ENCODE measurements at places on chromosomes 13 and 19.

GRCh38 chr13:110289661-110290060 is 17.3 kb downstream of the COL4A1 start:
- no peak for DNase-seq

- no peak for DNase-seq
These were observed 2545.3 kb downstream of the PCDH9 start for GRCh38 chr13:64684685-64685431.

DNA sequence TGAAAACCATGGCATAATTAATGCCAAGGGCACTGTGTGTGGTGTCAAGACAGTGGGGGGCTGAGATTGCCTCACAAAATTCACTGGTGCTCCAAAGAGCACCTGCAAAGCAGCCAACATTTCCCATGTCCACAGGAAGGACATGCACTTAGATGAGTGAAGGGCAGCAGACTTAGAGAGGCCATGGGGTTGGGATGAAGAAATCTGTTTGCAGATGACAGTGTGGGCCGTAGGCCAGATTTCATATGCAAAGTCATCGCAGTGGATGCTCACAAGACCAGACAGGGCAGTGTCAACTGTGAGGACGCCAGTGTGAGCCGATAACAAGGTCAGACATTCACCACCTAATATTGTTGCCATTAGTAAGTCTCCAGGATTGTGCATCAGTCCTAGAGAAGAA is 773.4 kb downstream of the EFNB2 start:
- DNase-seq, result no peak

DNA sequence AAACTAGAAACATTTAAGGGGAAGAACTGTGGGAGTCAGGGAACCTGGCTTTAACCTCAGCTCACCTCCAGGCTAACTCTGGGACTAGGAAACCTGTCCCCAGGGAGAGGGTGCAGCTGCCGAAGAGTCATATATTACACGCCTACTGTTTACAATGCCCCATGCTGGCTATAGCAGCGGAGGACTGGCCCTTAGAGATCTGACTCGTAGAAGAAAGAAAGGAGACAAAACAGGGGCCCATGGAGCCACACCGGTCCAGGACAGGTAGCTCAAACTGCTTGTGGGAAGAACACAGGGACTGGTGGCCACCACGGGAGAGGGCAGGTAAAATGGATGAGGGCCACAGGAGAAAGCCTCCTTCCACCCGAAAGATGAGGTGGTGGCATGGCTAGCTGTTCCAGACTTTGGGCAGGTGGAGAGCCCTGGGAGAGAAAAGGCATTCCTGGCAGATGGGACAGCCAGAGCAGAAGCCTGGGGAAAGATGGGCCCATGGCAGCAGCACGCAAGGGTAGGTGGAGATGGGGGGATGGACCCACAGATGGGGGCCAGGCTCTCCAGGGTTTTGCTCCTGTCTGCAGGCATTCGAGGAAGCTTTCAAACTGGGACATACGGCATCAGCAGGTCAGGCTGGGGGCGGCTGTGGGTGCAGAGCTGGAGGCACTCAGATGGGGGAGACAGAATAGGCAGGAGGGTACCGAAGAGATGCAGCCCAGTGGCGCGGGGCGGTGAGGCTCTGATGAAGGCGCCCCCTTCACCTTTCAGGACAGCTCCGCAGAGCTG is 69.5 kb downstream of the LATS2 start:
- DNase-seq, result no peak

DNA sequence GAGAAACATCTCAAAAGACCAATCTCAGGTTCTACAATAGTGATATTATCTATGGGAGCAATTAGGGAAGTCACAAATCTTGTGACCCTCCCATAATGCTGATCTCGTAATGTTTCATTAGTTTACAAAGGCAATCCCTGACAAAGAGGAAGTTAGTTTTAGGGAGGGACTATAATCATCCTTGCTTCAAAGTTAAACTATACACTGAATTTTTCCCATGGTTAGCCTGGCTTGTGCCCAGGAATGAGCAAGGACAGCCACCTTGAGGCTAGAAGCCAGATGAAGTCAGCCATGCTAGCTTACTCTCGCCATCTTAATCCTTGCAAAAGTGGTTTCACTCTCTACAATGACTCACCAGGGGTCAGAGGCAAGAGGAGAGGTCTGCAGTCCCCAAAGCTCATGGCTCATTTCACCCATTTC is 5.4 kb downstream of the CEACAM3 start:
- no peak for DNase-seq

DNA sequence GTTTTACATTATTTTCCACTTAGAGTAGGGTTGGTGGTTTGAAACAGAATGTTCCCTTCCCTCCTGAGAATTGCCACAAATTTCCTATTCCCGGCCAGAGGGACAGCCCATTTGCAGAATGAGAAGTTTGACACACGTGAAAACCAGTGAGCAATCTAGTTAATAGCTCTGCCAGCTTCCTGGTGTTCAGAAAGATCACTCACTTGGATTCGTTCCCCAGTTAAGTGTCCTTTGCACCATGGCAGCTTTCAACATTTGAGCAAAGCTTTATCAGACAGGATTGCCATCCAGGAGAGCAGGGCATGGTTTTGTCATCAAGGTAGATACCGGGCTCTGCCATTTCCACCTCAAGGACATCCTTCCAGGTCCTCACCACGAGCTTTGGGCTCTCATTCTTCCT is 28.2 kb downstream of the RASL11A start:
- DNase-seq, result no peak

- no peak for DNase-seq
These were observed 36.8 kb upstream of the ATP11A start for GRCh38 chr13:112653071-112653470.

DNA sequence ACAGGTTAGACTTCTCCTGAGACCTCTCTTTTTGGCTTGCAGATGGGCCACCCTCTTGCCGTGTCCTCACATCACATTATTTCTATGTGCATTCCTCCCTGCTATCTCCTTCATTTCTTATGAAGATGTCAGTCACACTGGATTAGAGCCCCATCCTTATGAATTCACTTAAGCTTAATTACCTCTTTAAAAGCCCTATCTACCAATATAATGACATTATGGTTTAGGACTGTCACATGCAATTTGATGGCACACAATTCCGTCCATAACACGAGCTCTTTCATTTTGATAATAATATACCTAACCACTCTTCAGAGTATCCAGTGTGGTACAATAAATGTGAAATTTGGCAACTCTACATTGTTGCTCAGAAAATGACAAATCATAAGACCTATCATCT is 1037.3 kb downstream of the DIAPH3 start:
- DNase-seq, result no peak

GRCh38 chr19:12975221-12975741 is 5.9 kb downstream of the DAND5 start:
- DNase-seq, result no peak

GRCh38 chr13:44058624-44059215 is 179.0 kb downstream of the LACC1 start:
- DNase-seq, result no peak

GRCh38 chr19:42697884-42698283 is 42.4 kb downstream of the PSG3 start:
- no peak for DNase-seq

- no peak for DNase-seq
These were observed 6.9 kb downstream of the UPK1A start for GRCh38 chr19:35673121-35673804.

DNA sequence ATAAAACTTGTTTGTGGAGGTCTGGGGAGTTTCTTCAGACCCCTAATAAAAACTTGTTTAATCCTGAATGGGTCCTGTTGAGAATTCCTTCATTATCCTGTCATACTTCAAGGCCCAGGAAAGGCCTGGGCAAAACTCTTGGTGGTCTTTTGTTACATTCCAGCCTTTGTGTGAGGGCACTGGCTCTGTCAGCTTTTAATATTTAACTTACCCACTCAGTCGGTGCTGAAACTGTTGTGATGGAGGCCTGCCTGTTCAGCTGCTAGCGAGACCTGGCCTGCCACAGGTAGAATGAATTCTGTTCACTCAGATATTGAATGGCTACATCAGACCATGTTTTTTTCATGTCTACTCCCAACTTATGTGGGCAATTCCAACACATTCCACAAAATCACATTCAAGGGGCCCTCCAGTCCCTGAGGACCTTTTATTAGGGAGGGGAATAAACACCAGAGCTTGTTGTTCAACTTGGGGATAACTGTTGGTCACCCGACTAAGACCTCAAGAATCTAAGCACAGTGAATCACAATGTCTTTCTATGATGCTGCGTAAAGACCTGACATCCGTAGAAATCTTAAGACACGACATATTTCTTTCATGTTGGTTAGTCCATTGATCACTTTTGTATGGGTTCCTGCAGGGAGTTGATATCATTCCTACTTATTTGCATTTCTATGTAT is 12.5 kb downstream of the NLRP8 start:
- no peak for DNase-seq

GRCh38 chr13:108408672-108409071 is 139.2 kb downstream of the TNFSF13B start:
- no peak for DNase-seq

- no peak for DNase-seq
These were observed 398.9 kb downstream of the GPC6 start for GRCh38 chr13:93625536-93625935.

- DNase-seq, result no peak
These were observed 5.7 kb upstream of the PPP6R1 start for GRCh38 chr19:55264531-55264930.

DNA sequence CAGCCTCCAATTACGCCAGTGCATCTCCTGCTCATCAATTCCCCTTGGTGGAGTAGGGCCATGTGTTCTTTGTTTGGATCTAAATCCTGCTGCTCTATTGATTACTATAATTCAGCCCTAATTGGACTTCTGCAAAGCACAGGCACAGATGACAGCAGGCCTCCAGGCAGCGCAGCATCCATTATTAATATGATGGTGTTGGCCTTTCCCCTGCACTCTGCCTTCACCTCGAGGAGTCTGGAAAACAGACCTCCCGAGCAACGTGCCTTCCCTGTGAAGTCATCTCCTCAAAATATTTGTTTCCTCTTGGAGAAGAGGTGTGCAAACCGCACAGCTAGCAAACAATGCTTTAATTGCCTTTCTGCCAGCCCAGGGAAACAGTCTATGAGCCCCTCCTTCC is 92.5 kb downstream of the UQCRFS1 start:
- no peak for DNase-seq

GRCh38 chr13:97072297-97072696 is 78.0 kb upstream of the OXGR1 start:
- no peak for DNase-seq

DNA sequence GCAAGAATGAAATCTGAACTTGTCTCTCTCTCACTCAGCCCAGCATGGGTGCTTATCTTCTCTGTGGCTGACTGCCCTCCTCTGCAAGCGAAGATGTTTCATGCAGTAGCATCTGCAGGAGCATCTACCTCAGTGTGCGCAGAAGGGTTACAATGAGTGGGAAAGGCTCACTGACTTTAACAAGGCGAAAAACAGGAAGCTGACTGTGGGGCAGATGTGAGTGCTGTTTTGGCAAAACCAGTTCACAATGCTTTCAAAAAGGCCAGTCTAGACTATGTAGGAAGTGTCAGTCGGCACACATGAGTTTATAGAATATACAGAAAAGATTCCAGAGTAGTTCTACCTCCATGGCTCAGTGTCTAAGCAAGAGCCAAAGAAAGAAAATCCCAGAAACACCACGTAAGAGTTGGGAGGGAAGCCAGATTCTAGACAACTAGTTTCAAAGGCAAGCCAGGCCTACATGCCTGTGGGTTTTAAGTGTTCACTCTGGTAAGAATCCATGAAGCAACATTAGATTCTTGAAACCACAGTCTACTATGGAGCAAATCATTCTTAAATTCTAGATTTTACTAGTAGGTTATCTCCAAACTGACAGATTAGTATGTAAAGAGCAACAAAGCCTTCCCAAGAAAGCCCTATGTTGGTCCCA is 124.5 kb downstream of the ABCC4 start:
- no peak for DNase-seq

DNA sequence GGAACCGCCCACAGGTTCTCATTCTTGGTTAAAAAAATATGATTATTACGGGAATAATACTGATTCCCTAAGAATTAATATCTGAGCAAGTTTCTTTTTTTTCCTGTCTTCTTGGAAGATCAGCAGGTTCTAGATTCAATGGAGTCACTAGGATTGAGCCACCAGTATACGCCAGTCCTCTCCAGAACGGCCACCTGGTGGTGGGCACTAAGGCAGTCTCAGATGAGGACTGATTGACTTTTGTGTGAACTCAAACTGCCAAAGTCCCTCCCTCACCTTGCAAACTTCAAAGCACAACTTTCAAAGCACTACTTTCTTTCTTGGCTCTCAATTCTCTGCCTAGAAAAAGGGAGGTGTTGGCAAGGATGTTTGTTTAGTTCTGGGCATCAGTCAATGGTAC is 33.3 kb upstream of the ALOX5AP start:
- no peak for DNase-seq

- DNase-seq, result no peak
These were observed 89.7 kb downstream of the HSPH1 start for GRCh38 chr13:31072041-31072440.

DNA sequence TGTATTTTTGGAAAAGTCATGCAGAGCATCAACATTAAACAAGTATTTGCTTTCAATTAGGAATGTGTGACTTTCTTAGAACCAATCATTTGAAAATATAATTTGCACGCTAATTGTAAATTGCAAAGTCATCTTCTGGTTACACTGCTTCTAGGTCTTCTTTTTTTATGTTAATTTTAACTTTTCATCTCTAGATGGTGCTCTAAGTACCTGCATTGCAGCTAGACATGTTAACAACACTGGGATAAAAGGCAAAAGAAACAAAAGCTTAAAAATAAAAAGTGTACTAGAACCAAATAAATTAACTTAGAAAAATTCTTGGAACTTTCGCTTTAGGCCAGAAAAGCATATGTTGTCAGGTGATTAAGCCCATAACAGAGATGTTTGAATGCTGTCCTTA is 2758.2 kb downstream of the PCDH9 start:
- DNase-seq, result no peak

DNA sequence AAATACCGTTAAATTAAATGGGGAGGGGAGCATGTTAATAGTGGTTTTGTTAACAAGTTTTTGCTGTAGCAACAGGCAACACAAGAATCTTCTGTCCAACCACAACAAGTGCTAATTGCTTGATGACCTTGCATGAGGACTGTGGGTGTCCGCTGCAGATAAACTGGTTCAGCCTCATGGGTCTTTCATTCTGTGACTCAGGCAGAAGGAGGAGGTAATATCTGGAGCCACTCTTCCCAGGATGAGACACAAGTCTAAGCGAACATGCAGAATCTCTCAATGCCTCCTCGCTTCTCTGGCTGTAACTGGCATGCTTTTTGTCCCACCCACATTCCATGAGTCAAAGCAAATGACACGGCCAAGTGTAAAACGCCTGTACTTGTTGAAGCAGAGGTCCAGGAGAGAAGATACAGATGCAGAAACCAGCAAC is 56.6 kb upstream of the MYO16 start:
- no peak for DNase-seq

DNA sequence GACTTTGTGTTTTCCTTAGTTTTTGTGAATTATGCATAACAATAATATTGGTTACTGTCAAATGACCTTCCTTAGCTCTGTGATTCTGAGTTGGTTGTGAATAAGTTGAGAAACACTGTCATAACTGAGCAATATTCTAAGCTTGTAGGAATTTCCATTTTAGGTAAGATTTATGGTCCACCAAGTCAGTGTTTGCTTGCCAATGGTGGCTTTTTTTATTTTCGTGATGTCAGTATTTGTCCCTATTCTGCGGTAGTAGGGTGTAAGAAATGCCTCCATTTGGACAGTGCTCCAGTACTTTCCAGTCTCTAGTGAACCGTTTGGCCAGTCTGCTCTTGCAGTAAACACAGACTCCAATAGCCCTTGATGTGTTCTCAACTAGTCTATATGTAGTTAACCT is 94.7 kb downstream of the FRY start:
- no peak for DNase-seq

GRCh38 chr19:1492474-1493006 is 1.6 kb downstream of the REEP6 start:
- DNase-seq, result no peak

All from heart left ventricle (tissue), 16 donors.